ENCODE measurements at places on chromosomes 13 and 19. TPM values are rescaled to one million over a fixed set of nuclear protein-coding genes. Genes with fewer than 3 reads are reported as not detected.

GRCh38 chr13:100230769-100231149, 141.9 kb downstream of the PCCA start:
- no peak for DNase-seq

DNA sequence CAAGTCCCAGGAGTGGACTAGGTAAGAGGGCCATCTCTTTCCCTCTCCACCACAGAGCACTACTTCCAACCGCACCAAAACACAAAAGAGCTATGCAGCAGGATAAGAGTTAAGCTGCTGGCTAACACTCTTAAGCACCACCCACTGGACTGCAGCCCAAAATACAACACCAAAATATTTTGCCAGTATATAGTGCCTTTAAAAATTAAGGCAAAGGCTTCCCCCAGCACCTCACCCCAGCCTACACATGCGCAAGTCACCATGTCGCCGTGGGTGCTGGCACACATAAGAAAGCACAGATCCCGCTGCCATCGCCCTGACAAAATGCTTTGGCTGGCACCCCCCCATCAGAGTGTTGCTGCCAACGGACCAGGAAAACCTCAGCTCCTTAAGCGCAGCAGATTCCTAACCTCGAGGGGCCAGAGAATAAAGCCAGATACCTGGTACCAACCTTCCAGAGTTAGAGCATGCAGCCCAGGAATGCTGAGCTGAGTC, 608.3 kb downstream of the PCDH17 start:
- DNase-seq: no peak

DNA sequence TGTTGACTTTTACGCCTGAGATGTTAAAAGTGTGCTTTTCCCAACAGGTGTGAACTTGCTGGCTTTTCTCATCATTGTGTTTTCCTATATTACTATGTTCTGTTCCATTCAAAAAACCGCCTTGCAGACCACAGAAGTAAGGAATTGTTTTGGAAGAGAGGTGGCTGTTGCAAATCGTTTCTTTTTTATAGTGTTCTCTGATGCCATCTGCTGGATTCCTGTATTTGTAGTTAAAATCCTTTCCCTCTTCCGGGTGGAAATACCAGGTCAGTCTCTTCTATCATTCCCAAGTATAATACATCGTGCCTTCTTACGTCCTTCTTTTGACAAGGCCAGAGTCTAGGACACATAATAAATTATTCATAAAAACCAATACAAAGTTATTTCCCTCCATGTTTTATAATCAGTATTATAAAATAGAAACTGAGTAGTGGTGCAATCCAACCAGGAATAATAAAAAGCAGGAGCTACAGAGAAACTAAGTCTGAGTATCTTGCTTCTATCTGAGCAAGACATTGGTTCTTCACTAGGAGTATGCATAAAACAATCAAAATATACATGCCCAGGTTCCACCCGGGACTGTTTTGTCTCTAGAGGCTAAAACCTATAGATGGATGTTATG, 57.9 kb downstream of the RXFP2 start:
- DNase-seq: peak; percentile 53

GRCh38 chr13:92346046-92346445, 880.6 kb upstream of the GPC6 start:
- DNase-seq: peak; percentile 40

GRCh38 chr13:40139896-40140520, 484.5 kb downstream of the COG6 start:
- DNase-seq: peak; percentile 18

- no peak for DNase-seq
Observed at GRCh38 chr19:2732157-2732725, 7.6 kb downstream of the SLC39A3 start.

DNA sequence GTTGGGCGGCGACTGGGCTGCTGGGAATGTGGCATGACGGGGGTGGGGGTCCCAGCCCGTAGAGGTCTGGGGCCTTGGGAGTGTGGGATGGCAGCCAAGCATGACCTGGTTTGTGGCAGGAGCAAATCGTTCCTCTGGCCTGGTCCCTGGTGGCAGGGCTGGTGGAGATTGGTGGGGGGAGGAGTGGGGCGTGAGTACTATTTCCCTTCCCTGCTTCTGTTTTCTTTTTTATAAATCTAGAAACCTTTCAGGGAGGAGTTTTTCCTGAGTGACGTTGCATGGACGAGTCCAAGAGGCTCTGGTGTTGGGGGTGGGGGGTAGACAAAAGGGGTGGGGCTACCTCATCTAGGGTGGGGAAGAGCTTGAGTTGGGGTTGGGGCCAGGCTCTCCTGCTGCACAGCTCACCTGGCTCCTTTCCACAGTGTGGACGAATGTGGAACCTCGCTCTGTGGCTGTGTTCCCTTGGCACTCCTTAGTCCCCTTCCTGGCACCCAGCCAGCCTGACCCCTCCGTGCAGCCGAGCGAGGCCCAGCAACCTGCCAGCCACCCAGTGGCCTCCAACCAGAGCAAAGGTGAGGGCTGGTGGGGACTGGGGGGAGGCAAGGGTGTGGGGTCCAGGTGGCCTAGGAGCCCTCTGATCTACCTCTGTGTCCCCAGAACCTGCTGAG, 15.4 kb upstream of the PRR19 start:
- DNase-seq: peak; percentile 72

DNA sequence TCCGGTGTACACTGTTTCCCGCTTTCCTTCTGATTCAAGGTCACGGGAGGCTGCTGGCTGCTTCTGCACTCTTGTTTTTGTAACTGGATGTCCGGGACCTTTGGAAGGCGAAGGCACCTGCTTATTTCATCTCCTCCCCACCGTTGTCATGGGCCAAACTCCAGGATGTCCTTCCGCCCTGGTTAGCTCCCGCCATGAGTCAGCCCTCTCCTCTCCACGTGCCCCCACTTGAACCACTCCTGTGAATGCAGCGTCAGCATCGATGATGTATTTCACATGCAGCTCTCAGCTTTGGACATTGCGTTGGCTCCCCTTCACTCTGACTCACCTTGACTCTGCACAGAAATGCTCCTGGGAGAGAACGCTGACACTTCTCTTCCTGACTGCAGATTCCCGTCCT, 5.5 kb upstream of the GALP start:
- DNase-seq: peak; percentile 57

- peak; percentile 8 for DNase-seq
Observed at GRCh38 chr13:95235974-95236373, 65.3 kb downstream of the ABCC4 start.

- peak; percentile 28 for DNase-seq
Observed at GRCh38 chr19:6556480-6557195, 25.8 kb downstream of the TNFSF9 start.

DNA sequence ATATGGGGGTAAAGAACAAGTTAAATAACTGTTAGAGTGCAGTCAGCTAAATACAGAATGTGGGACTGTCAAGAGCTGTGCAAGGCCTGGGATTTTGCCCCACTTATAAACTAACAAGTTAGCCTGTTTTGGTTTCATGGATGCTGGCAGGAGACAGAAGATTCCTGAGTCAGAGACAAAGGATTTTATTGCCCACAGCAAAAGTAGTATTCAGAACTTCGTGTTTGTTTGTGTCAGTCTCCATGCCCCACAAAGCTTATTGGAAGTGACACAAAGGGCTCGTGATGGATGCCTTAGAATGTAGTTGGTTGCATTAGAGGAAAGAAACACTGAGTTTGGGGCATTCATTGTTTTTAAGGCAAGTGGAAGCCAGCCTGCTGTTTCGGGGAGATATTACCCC, 22.2 kb upstream of the SPRYD7 start:
- DNase-seq: no peak

- no peak for DNase-seq
Observed at GRCh38 chr19:1136621-1137317, 33.0 kb downstream of the GPX4 start.

GRCh38 chr19:19276386-19276785, 3.3 kb upstream of the TM6SF2 start:
- DNase-seq: no peak

GRCh38 chr13:109271555-109272541, 514.5 kb downstream of the IRS2 start:
- no peak for DNase-seq

GRCh38 chr13:46554951-46555350, 2.0 kb downstream of the LRCH1 start:
- DNase-seq: peak; percentile 23

- no peak for DNase-seq
Observed at GRCh38 chr13:39044536-39044935, 6.3 kb downstream of the NHLRC3 start.

- peak; percentile 15 for DNase-seq
Observed at GRCh38 chr13:74243637-74244526, 109.7 kb upstream of the KLF12 start.

DNA sequence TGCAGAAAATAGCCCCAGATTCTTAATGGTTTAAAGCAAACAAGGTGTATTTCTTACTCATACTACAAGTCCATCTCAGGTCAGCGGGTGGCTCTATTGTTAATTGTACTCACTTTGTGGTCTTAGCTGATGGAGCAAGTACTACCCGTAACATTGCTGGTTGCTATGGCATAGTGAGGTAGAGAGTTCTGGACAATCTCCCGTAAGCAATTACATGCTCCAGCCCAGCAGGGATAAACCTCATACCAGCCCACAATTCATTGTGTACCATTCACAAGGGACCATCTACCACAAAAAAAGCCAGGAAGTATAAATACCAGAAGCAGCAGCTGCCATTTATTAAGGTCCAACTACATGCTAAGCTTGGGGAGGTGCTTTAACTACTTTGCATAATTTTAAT, 167.1 kb downstream of the PCDH9 start:
- no peak for DNase-seq

DNA sequence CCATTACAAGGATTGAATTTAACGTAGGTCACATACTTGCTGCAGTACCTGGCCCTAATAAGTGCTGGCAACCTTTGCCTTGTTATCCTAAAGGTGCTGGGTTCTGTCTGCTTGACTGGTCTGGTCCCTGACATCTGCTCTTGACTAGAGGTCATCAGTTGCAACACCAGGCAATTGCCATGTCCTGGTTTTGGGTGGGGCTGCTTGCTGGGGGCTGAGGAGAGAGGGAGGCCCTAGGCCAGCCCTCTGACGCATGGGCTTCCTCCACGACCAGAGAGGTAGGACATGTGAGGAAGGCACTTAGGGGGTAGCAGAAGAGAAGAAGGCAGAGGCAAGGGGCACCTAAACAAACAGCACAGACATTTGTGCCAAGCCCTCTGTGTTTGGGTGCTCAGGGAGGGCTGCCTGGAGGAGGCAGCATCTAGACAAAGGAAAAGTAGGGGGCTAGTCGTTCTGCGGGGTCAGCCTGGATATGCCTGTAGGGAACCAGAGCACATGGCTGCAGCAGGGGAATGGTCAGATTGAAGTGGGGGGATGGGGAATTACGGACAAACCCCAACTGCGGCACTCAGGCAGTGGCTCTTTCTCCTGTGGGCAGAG, 21.7 kb downstream of the VSTM2B start:
- no peak for DNase-seq

DNA sequence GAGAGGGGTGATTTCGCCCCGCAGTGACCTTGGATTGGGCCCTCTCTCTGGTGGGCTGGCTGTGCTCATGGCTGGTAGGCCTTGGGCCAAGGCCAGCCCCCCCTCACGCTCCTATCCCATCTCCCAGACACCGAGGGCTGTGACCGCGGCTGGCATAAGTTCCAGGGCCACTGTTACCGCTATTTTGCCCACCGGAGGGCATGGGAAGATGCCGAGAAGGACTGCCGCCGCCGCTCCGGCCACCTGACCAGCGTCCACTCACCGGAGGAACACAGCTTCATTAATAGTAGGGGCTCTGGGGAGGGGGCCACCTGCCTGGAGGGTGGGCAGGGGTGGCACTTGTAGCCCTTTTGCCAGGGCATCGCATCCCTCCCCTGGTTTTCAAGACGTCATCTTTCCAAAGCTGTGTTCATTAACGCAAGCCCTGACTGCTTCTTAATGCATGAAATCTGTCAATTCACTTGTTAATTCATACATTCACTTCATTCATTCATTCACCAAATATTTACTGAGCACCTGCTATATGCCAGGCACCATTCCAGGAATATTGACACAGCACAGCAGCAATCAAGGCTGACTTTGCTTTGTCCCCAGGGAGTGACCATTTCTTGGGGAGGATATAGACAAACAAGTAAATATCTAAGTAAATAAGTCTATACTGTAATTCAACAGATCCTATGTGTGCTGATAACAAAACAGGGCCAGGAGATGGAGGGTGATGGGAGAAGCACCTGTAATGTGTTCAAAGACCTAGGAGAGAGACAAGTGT, 26.6 kb downstream of the NCAN start:
- no peak for DNase-seq

DNA sequence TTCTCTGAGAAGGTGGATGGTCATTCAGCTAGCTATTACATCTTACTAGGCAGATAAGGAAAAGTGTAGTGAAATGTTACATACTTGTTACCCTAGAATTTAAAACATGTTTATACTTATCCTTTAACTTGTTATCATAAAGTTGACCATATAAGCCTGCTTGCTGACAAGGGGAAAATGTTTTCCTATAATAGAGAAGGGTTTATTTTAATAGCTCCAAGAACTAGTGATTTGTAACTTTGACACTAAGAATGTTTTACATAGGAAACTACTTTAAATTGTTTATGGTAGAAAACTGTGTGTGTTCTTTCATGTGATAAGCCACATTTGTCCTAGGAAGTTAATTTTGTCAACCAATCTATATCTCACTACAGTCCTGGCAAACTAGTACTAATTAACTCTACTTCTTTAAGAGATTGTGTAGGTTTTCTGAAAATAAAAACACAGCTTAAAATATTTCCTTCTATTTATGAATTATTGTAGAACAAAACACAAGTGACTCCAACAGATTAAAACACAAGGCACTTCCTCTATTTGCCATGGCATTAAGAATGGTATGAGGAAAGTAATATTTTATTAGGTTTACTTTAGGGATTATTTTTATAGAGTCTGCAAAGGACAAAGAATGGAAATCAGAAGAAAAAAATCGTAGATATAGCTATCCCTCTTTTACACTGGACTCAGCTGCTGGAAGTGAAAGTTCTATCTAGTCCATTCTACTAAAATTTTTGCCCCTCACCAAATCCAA, 233.3 kb upstream of the NBEA start:
- no peak for DNase-seq

GRCh38 chr13:76769271-76769791, 116.9 kb downstream of the KCTD12 start:
- DNase-seq: no peak

Gene KASH5
- not detected for total RNA-seq

Gene KLK4
- total RNA-seq: not detected

Gene ZSCAN4
- total RNA-seq: not detected

Gene FFAR1
- not detected for total RNA-seq

Gene ZNF844
- 5.7 TPM for total RNA-seq

Gene NPAS1
- total RNA-seq: 0.17 TPM

Gene ZNF813
- total RNA-seq: 5.3 TPM

Gene NECTIN2
- total RNA-seq: 154 TPM

Gene NFIX
- 23.7 TPM for total RNA-seq

Gene ZNF723
- not detected for total RNA-seq

Gene APOE
- total RNA-seq: 4.0 TPM

Gene PROZ
- 0.17 TPM for total RNA-seq

Gene CABP5
- not detected for total RNA-seq

Gene PCDH8
- total RNA-seq: not detected

Gene PVR
- 95.7 TPM for total RNA-seq

Gene FCER2
- not detected for total RNA-seq

Gene ZNF560
- 0.14 TPM for total RNA-seq

Gene ZNF177
- 3.1 TPM for total RNA-seq

Gene SLITRK5
- total RNA-seq: not detected
